ENCODE measurements at places on chromosomes 16 and 17. TPM values are rescaled to one million over a fixed set of nuclear protein-coding genes. Genes with fewer than 3 reads are reported as not detected.

- no peak overlapping the region for H3K27ac ChIP-seq
- no peaks in the 10 kb centered on the region for H3K27me3 ChIP-seq
- H3K4me1 ChIP-seq = no peaks in the 10 kb centered on the region
- no peak overlapping the region for H3K4me3 ChIP-seq
- H3K36me3 ChIP-seq = no peaks in the 10 kb centered on the region
Observed at GRCh38 chr17:74904687-74905409, 11.4 kb upstream of the FADS6 start.

- no peak for DNase-seq
- no peaks in the 10 kb centered on the region for H3K4me1 ChIP-seq
- H3K27me3 ChIP-seq = no peaks in the 10 kb centered on the region
- H3K27ac ChIP-seq = no peak overlapping the region
Observed at GRCh38 chr16:6265968-6266367, 1066.7 kb upstream of the RBFOX1 start.

DNA sequence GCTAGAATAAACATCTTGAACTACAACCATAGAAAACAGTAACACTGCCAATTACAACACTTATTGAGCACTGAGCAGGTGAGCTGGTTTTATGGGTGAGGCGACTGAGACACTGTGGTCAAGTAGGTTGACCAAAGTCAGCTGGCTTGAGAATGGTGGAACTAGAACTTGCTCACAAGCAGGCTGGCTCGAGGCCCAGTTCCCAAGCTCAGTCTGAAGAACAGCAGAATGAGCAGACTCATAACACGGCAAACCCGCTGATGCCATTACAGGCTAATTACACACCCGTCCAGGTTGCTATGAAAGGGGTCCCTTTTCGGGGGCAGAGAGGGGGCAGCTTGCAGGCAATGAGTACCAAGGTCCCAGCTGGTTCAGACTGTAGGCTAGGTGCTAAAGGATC lies 6.5 kb downstream of the ZZEF1 start:
- H3K27me3 ChIP-seq = no peaks in the 10 kb centered on the region
- no peak for DNase-seq
- peaks cover 90% of the 10 kb centered on the region for H3K4me1 ChIP-seq
- no peak overlapping the region for H3K4me3 ChIP-seq

- no peaks in the 10 kb centered on the region for H3K36me3 ChIP-seq
- no peaks in the 10 kb centered on the region for H3K27me3 ChIP-seq
- no peak for DNase-seq
- peak within 1 kb of the TSS; percentile 76 for H3K27ac ChIP-seq
- peaks cover 24% of the 10 kb centered on the region for H3K4me1 ChIP-seq
Observed at GRCh38 chr17:12789481-12790248, at the start of gene ARHGAP44. Gene ARHGAP44, plus strand, starts transcription at chr17:12789498. Its CDS starts 341 bp downstream, at chr17:12789839.

STAC2 gene
- not detected for total RNA-seq

BAIAP3 gene
- 4.2 TPM for total RNA-seq

- DNase-seq = no peak
- no peak overlapping the region for H3K27ac ChIP-seq
- H3K27me3 ChIP-seq = no peaks in the 10 kb centered on the region
- H3K36me3 ChIP-seq = no peaks in the 10 kb centered on the region
Observed at GRCh38 chr16:63995025-63995424, 1126.8 kb downstream of the CDH11 start.

All from esophagus muscularis mucosa (tissue), 4 donors.